Activated CD4-positive, alpha-beta T cell treated with anti-CD3 and anti-CD28 coated beads, Interleukin-2, amount 10 ng/mL, durations not matched to agents 24 days and 14 days (primary cell): ENCODE measurements at places on chromosomes 3 and 15. TPM values are rescaled to one million over a fixed set of nuclear protein-coding genes. Genes with fewer than 3 reads are reported as not detected.

DNA sequence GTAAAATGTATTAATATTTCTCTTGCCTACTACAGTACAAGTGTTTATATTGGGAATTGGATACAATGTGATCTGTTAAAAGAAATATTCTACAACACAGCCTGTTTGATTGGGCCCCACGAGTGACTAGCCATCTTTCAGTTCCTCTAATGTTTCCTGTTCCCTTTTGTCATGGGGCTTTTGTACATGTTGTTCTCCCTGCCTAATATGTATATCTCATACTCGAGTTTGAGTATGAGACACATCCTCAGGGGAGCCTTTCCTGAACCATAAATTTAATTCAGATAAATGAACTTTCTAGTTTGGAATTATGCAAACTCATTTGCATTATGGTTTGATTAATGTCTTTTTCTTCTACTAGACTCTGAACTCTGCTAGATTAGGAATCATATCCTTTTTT lies 65.5 kb downstream of the MEF2A start:
- DNase-seq = no peak

DNA sequence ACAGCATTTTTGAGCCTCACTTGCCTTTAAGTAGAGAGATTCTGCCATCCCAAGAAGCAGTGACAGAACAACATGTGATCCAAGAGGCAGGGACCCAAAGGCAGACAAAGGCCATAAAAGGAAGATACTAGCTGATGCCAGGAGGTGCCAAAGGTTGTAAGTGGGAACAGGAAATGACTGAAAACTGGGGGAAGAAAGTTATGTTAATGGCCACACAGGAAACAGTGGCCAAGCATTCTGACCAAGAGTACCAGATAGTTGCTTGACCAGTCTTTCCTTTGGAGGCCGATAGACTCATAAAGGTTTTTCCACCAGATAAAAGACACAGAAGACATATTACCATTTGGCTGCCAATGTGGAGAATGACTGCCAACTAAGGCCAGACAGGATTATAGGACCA lies 274.5 kb upstream of the PEX5L start:
- no peak for DNase-seq

DNA sequence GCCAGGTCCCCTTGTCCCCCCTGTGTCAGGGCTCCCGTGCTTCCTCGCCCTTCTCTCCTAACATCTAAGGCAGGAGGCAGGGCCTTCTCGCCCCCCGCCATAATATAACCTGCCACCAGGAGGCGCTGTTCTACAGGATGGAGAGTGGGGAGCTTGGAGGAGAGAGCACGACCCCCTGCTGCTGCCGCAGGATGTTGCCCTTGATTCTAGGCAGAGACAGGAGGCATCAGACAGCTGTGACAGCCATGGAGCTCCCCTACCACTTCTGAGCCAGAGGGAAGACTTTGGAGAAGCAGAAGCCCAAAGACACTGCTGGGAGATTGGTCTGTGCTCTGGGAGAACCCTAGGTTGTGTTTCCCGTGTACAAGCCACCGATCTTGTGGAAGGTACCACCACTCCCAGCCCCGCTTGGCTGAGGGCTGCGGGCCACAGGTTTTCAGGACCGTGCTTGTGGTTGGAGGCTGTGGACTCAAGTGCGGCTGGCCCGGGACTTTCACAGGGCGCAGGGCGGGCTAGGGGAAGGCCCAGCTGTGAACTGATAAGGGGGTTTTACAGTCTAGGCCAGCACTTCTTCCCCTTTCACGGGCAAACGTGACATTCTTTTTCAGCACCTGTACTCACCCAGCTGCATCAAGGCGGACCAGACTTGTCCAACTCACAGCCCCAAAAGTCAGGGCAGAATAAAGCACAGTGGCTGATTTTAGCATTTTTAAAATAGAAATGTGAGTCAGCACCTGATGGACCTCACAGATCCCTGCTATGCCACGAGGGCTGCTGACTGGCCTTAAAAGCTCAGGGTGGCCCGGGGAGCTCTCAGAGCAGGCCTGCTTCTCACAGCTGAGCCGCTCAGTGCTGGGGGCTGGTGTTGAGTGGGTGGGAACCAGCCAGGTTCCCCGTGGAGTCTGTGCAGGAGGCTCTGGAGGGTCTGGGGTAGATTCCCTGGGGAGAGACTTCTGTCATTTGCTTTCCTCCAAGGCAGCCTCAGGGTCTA lies 2.6 kb upstream of the TIGIT start:
- peak; percentile 94 for DNase-seq

DNA sequence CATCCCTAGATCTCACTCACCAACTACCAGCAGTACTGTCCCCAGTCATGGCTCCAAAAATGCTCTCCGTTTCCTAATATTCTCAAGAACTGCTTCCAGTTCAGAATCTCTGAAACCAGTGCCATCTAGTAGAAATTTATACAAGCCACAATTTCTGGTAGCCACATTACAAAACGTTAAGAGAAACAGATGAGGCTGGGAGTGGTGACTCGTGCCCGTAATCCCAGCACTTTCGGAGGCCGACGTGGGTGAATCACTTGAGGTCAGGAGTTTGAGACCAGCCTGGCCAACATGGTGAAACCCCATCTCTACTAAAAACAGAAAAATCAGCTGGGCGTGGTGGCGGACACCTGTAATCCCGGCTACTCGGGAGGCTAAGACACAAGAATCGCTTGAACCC lies 78.4 kb upstream of the RAD18 start:
- DNase-seq = no peak

- no peak for DNase-seq
These were observed 30.7 kb downstream of the LMCD1 start for GRCh38 chr3:8532251-8532871.

LMCD1 gene
- 0.52 and 0.93 TPM in 2 replicates for total RNA-seq

DNA sequence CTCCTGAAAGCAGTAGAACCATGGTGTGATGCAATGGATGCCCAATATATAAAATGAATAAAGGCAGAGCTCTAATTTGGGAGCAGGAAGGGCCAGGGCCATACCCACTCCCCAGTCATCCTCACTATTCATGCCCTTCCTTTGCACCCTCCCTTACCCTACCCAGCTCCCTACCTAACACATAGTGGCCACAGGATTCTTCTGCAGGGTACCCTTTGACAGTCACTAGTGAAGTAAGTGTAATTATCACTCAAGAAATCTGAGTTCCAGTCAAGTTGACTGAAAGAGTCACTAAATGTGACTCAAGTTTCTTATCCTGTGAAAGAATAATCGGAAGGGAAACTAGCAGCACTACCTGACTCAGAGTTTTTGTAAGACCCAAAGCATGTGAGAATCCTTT lies 69.2 kb downstream of the RASA2 start:
- DNase-seq = no peak

DNA sequence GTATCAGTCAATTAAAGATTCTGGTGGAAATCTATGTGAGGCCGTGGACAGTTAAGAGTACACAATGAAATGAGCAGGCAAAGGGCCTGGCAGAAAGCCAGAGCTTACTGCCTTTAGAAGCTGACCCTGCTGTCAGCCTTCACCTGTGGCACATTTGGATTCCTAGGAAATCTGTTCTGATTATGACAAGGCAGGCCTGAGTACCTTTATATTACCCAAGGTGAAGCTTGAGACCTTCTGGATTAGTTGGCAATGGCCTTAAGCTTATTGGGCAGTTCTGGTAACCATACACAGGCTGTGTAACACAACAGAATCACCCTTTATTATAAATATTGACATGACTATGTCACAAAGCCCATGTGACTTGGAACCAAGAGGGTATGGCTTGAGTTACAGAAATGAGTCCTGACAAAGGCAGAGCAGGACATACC lies 43.2 kb downstream of the NBEAL2 start:
- DNase-seq = no peak

DNA sequence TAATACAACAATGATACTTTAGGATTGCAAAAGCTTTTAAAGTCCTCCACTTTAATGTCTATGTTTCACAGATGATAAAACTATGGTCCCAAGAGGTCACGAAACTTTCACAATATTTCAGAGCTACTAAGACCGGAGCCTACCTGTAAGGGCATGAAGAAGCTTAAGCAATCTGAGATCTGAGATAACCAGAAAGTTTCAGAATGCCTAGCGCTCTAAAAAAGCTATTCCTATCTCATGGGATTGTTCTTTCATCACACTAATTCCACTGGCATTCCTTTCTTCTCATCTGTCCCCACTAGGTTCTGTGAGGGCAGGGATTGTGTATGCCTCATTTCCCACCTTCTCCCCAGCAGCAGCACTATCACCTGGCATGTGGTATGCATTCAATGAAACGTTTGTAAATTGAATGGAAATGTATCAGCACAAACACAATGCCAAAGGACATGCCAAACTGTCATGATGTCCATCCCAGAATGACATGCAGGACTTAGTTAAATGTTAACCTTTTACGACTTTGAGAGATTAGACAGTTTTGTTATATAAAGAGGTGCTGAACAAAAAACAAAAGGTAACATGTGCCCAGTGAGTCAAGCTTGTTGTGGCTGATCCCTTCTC lies 104.7 kb upstream of the NR2F2 start:
- no peak for DNase-seq

DNA sequence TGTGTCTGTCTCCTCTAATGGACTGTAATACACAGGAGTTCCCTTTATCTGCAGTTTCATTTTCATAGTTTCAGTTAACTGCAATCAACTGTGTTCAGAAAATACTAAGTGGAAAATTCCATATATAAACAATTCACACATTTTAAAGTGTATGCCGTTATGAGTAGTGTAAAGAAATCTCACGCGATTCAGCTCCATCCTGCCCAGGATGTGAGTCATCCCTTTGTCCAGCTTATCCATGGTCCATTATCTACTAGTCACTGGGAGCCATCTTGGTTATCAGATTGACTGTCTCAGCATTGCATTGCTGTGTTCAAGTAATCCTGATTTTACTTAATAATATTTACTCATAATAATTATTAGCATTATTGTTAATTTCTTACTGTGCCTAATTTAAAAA lies 14.5 kb downstream of the ZPLD1 start:
- no peak for DNase-seq

DNA sequence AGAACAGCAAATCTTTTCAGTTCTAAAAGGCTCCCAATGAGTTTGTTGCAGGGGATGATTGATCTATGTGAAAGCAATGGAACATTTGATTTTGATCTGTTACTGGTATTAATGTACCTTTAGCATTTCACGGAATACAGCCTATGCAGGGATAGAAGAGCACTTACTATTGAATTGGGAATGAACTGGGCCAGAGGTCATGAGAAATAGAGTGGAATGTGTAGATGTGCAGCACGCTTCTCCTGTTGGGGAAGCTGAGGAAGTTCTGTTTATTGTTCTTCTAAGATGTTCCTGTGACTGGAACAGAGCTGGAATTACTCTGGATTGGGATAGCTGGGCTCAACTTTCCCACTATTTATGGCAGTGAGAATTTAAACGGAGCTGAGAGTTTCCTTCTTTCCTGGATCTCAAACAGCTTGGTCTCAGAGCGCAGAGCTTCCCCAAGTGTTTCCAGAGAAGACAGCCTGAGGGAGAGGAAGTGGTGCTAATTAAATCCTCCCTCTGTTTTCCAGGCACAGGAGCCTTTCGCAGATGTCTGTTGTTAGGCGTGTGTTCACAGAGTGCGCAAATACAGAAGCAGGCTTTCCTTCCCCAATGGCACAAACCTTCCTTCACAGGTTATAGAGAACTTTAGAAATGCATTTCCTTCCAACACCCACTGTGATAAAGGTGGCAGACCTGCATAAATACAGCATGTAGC lies 32.5 kb downstream of the TPRG1 start:
- DNase-seq = peak; percentile 17

DNA sequence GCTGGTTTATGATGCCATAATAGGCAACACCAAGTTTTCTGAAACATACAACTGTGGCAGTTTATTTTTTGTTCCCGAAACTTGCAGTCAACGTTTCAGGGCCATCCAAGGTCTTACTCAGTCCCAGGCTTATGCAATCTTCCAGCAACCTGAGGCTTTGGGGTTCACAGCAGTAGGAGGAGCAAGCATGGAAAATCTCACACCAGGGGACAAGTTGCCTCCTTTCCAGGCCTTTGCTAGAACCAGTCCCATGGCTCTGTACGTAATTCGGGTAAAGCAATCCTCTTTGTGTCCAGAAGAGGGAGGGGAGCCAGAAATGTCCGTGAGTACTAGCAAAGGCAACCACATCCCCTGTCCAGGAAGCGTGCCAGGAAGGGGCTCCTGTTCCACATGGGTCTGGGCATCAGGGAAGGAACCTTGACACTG lies 4.7 kb upstream of the FAM240A start:
- no peak for DNase-seq

GRCh38 chr3:127747751-127748521 lies 74.4 kb downstream of the MGLL start:
- no peak for DNase-seq

DNA sequence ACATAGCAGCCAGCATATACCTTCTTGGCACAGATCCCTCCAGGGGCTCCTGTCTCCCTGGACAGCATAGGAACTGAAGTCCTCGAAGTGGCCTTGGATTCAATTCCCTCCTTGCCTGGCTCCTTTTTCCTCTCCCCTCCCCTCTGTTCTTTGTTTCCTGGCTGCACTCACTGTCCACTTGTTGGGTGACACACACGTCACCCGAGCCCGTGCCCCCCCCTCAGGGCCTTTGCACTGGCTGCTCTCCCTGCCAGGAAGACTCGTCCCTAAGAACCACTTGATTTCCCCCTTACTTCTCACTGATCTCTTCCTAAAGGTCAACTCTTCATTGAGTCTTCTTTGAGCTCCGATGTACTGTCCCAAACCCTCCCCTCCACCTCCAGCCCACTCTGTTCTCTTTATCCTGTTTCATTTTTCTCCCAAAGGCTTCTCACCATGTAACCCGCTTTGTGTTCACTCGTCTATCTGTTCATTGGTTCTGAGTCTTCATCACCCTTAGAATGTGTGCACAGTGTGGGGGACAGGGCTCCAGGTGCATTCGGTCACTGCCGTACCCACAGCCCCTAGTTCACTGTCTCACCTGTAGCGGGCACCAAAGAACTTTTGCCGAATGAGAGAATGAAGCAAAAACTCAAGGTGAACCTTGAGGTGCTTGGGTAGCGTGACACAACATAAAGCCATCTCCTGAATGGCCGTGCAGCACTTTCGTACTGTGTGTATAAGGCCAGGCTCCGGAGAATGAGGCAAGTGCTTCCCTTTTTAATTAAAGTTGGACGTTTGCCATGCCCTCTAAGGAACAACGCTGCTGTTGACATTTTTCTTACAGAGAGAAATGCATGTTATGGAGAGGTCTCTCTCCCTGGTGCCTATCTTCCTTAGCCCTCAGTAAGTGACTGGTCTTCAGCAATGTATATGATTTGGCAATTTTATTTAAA lies 74.0 kb downstream of the CHRNA7 start:
- peak; percentile 48 for DNase-seq

- peak; percentile 59 for DNase-seq
These were observed 102.2 kb downstream of the CD47 start for GRCh38 chr3:107988460-107989175.
